ENCODE measurements at places on chromosomes 4 and X.

DNA sequence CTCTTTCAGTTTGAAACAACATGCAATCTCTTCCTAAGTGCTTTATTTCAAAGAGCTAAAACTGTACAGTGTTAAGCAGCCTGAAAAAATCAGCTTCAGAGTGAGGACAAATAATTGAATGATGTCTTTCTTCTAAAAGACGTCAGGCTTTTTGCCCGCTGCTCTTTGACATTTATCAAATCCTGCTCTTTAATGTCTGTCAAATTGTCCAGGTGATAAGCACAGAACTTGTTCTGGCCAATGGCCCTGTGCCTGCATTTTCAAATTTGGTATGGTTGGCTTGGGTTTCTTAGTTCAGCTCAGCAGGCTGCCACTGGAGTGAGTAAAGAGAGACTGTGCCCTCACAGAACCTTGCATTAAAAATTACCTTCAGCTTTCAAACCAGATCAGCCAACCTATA is 712.9 kb upstream of the LCORL start:
- DNase-seq: no peak

- no peak for DNase-seq
These were observed 62.6 kb downstream of the ARHGEF6 start for GRCh38 chrX:136718091-136718490.

DNA sequence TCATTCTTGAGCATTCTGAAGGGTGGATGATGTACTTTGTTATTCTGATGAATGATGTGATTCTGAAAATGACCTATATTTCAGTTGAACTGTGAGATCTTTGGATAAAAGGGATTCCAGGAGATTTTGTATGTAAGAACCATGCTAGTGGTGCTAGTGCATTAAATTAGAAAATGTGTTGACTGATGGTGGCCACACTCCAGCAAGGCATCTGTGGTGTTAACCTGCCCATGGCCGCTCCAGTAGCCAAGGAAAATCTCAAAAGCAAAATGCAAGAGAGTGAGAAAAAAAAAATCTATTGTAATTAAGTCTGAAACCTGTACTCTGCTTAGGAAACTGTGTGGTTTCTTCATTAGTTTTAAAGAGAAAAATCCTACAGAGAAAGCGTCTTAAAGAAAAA is 93.5 kb downstream of the WWC2 start:
- DNase-seq: no peak

- DNase-seq: no peak
These were observed 283.7 kb downstream of the PACRGL start for GRCh38 chr4:20983763-20984575.

- DNase-seq: no peak
These were observed 483.6 kb downstream of the SH2D1A start for GRCh38 chrX:124829930-124830329.

GRCh38 chrX:136879001-136879687 is 1.4 kb downstream of the RBMX start:
- DNase-seq: no peak

GRCh38 chr4:42655269-42655637 is 1.7 kb downstream of the ATP8A1 start:
- no peak for DNase-seq

GRCh38 chr4:183728223-183729068 is 69.4 kb downstream of the TRAPPC11 start:
- DNase-seq: no peak

DNA sequence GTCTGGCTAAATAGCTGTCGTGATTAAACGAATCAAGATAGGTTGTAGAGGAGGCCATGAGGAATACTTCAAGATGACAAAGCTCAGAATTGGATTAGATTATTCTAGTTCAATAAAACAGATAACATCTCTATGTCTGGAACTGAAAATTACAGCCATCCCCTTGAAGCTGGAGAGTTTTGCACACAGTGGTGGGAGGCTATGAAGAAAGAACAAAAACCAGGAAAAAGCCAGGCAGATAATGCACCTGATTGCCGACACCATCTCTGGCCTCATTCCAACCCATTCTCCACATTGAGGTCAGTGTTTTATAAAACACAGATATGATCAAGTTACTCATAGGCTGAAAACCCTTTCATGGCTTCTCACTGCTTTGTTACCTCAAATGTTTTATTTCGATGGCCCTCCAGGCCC is 188.3 kb downstream of the RASL11B start:
- no peak for DNase-seq

GRCh38 chr4:54427826-54428225 is 198.7 kb downstream of the PDGFRA start:
- DNase-seq: no peak

- no peak for DNase-seq
These were observed 133.3 kb upstream of the PCDH7 start for GRCh38 chr4:30586850-30587249.

DNA sequence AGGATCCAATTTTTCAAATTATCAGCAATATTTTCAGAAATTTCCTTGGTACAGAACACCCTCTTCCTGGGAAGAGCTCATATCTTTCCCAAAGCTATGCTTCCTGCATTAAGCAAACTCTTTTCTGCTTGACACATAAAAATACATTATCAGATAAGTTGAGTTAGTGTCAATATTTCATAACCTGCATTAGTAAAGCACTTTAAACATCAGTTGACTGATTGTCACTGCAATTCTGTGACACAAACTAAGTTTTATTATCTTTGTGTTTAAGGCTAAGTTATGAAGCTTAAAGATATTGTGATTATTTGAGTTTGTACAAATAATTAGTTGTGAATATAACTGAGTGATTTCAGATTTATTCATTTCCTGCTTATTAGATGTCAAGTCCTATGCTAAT is 1045.4 kb upstream of the GRID2 start:
- no peak for DNase-seq

Measured in NCI-H748 treated with DMSO at 0.1 percent for 48 hours (cell line).